Left lung (tissue), 14 donors: ENCODE measurements at places on chromosomes 2 and 18.

DNA sequence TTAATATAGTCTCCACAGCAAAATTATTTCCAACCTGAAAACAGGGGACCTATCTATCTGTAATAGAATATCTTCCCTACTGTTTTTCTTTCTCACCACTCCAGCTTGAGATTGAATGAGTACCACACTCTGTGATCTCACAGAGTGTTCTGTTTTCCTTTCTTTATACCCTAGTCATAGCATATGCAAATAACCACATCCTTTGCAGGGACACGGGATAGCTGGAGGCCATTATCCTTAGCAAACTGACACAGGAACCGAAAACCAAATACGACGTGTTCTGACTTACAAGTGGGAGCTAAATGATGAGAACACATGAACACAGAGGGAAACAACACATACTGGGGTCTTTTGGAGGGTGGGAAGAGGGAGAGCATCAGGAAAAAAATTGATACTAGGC, 224.7 kb downstream of the SLC8A1 start:
- no peak for DNase-seq

- no peak for DNase-seq
Measured at GRCh38 chr2:145256551-145256950, 736.6 kb upstream of the ZEB2 start.

DNA sequence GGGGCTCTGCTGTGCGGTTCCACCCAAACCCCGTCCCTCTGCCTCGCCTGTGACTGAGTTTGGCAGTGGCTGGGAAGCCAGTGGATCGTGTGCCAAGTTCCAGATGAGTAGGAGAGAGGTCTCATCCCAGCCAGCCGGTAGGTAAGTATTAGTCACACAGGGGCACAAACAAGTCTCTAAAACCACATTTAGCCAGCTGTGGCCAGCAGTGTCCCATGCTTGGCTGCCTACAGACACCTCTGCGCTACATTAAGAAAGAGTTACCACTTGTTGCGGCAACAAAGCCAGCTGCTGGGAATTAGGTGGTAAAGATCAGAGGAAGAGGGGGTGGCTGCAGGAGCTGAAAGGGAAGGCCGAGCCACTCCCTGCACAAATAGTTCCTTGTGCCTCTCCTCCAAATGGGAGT, 81.2 kb downstream of the GATA6 start:
- DNase-seq, result no peak

- DNase-seq, result no peak
Measured at GRCh38 chr2:43408407-43409160, 182.2 kb upstream of the ZFP36L2 start.

DNA sequence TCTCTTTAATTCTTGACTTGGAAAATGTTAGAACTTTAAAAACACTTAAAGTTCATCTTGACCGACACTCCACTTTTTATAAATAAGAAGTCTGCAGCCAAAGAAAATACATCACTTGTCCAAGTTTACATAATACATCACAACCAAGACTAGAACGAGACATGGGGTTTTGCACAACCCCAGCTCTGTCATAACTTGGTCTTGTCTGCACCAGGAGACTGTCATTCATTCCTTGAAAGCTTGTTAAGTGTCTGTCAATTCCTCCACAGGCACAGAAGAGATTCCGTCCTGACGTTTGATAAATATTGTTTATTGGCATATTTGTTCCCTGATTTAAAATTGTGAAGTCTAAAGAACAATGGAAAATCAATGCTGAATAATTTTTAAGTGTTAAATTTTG, 139.5 kb upstream of the SETBP1 start:
- no peak for DNase-seq
